ENCODE measurements at places on chromosomes 4 and X.

GRCh38 chr4:4990329-4990728 is 28.9 kb downstream of the CYTL1 start:
- DNase-seq, result no peak

GRCh38 chrX:2609431-2610238 is 81.5 kb upstream of the CD99 start:
- no peak for DNase-seq

- no peak for DNase-seq
These were observed at the start of gene CNOT6L for GRCh38 chr4:77818602-77819403. CNOT6L (minus strand) TSS chr4:77819368; CDS start chr4:77819308, 60 bp downstream.

DNA sequence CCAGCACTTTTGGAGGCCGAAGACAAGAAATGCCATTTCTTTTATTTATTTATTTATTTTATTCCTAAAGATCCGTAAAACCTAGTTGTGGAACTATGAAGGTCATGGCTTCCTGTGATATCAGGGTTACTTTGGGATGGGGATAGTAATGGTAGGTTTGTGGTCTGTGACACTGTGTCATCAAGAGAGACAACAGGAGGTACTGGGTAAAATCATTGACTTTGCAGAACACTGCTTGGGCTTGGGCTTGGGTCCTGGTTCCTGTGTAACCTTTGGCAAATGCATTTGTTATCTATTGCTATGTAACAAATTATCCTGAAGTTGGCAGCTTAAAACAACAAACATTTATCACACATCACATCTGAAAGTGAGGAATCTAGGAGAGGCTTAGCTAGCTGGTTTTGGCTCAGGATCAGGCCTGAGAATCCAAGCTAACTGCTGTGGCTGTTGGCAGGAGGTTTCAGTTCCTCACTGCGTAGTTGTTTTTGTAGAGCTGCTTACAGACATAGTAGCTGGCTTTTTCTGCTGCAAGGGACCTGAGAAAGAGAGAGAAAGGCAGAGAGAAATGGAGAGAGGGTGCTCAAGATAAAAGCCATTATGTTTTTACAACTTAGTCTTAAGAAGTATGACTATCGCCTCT is 576.4 kb upstream of the SLIT2 start:
- DNase-seq, result peak; percentile 24

- peak; percentile 5 for DNase-seq
These were observed 204.6 kb downstream of the PDGFRA start for GRCh38 chr4:54433686-54434085.

GRCh38 chr4:65416891-65417290 is 253.4 kb downstream of the EPHA5 start:
- DNase-seq, result no peak

DNA sequence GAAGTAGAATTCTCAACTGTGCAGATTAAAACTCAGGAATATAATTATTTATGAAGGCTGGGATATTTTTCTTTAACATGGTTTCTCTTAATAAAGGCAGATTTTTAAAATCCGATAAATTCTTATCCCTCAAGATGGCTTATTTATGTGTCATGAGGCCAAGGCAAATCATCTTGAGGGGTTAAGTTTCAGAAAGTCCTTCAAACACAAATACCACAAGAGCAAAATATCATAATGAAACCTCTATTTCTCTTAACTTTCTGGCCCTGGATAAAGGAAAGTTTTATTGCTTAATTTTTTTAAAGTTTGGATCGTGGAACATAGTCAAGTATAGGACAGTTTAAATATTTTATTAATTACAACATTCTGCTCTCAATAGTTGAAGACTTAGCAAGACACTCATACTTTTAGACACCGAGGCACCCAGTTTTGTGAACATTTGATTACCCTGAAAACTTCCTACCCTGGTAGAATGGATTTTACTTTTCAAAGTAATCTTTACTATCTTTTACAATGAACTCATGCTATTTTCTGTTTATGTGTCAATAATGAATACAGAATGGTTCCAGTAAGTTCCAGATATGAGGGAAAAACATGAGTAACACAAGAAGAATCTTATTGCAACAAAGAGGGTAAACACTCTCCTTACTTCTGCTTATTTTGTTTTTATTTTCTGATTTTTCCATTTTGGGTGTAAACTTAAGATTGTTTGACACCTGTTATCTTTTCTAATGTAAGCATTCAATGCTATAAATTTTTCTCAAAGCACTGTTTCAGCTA is 200.7 kb upstream of the IL15 start:
- DNase-seq, result no peak
